ENCODE measurements at places on chromosomes 13 and 19. TPM values are rescaled to one million over a fixed set of nuclear protein-coding genes. Genes with fewer than 3 reads are reported as not detected.

The ZNF439 gene
- not detected for total RNA-seq

The MISP3 gene
- 4.8 TPM for total RNA-seq

The LCP1 gene
- total RNA-seq = 0.14 TPM

The ZNF578 gene
- not detected for total RNA-seq

The NLRP5 gene
- total RNA-seq = not detected

The S1PR2 gene
- 1.1 TPM for total RNA-seq

The PDE4A gene
- total RNA-seq = 5.4 TPM

The KCNK6 gene
- total RNA-seq = 6.1 TPM

The SIGLEC10 gene
- total RNA-seq = not detected

The PPP2R1A gene
- total RNA-seq = 310 TPM

The AP2A1 gene
- total RNA-seq = 51.5 TPM

The TMPRSS9 gene
- not detected for total RNA-seq

The TTC9B gene
- total RNA-seq = 1.1 TPM

The PIBF1 gene
- total RNA-seq = 4.0 TPM

The ZNF222 gene
- 2.5 TPM for total RNA-seq

The SYDE1 gene
- total RNA-seq = 17.2 TPM

The ZNF254 gene
- 6.9 TPM for total RNA-seq

The CLEC4G gene
- total RNA-seq = not detected

The GALP gene
- total RNA-seq = not detected

The TSEN34 gene
- 133 TPM for total RNA-seq

The CEACAM7 gene
- not detected for total RNA-seq

The CEACAM3 gene
- not detected for total RNA-seq

The ZNF135 gene
- not detected for total RNA-seq

The HCST gene
- not detected for total RNA-seq

The COL5A3 gene
- 5.8 TPM for total RNA-seq

The TMC4 gene
- total RNA-seq = 1.7 TPM

The EDDM13 gene
- total RNA-seq = not detected

The RFPL4AL1 gene
- total RNA-seq = 0.28 TPM

The SLC6A16 gene
- 1.1 TPM for total RNA-seq

The RASAL3 gene
- not detected for total RNA-seq

The CPT1C gene
- 15.0 TPM for total RNA-seq

The SIGLEC5 gene
- total RNA-seq = not detected

The ZNF791 gene
- 4.9 TPM for total RNA-seq

The CRX gene
- not detected for total RNA-seq

Data from A549 treated with CORT108297 at 1 μM for 4 hours (cell line).